ENCODE measurements at places on chromosomes 7 and 10. TPM values are rescaled to one million over a fixed set of nuclear protein-coding genes. Genes with fewer than 3 reads are reported as not detected.

SPDYE9 gene
- polyA plus RNA-seq, result 3.4 TPM

GRCh38 chr10:70052462-70053217 is at the start of gene MACROH2A2:
Gene MACROH2A2, plus strand, starts transcription at chr10:70052846. Its CDS starts 22,813 bp downstream, at chr10:70075659.
- peak; percentile 69 for DNase-seq

GRCh38 chr10:47176903-47177868 is 122.8 kb upstream of the GDF10 start:
- no peak for DNase-seq

GRCh38 chr10:111023060-111023459 is 53.8 kb upstream of the ADRA2A start:
- no peak for DNase-seq

DNA sequence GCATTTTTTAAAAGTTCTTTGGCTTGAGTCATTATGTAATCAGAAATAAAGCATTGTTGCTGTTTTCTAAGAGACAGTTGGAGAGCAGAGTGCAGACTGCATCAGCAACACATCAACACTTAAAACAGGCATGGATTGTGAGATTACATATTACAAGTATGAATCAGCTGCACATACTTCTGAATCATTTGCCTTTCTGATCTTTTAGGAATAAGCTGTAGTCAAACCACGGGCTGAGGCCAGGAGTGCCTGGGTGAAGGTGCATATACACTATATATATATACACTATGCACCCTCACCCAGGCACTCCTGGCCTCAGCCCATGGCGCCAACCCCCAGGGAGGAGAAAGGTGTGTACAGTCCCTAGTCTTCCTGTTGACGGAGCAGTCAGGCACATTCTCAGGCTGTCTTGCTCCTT is 52.4 kb upstream of the DLX6 start:
- no peak for DNase-seq

DNA sequence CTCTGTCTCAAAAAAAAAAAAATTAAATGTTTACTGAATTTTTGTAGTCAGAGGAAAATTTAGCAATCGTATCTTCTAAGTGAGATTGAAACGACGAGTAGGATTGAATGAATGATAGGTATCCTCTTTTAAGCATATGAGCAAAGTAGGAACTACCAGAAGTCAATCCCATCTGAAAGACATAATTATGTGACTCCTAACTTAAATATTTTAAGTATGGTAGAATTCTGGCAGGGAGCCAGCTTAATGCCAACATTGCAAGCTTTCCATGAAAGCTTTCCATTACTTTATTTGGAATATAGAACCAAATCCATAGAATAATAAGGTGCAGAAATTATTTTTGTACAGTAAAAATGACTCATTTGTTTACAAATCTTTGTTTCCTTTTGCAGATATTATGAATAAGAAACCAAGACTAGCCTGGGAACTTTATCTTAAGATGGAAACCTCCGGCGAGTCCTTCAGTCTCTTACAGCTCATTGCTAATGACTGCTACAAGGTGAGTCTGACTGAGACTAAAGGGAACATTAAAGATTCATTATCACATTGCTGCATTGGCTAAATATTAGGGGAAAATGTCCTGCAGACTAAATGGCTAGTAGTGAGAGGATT is 50.2 kb upstream of the UBN2 start:
- DNase-seq, result no peak

- DNase-seq, result no peak
These were observed 29.3 kb downstream of the CXCL12 start for GRCh38 chr10:44355630-44356029.
